Transverse colon (tissue), 4 donors: ENCODE measurements at places on chromosomes 6 and 20.

- DNase-seq: peak; percentile 23
These were observed 527 bp downstream of the TOMM34 start for GRCh38 chr20:44959638-44960102.

DNA sequence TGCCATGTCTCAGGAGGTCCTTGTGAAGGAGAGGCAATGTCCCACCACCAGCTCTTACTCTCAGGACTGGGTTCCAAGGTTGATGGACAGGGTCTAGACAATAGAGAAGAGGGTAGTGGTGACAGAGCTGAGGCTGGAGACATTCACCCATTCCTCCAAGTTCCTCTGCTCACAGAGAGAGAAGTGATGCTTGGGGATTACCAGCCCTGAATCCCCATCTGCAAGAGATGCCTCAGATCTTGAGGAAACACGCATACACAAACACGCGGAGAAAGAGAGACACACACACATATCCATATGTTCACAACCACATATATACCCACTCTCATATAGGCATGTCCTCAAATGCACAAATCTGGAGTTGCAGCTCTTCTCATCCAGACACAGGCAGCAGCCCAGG is 15.2 kb upstream of the CD83 start:
- DNase-seq: no peak

DNA sequence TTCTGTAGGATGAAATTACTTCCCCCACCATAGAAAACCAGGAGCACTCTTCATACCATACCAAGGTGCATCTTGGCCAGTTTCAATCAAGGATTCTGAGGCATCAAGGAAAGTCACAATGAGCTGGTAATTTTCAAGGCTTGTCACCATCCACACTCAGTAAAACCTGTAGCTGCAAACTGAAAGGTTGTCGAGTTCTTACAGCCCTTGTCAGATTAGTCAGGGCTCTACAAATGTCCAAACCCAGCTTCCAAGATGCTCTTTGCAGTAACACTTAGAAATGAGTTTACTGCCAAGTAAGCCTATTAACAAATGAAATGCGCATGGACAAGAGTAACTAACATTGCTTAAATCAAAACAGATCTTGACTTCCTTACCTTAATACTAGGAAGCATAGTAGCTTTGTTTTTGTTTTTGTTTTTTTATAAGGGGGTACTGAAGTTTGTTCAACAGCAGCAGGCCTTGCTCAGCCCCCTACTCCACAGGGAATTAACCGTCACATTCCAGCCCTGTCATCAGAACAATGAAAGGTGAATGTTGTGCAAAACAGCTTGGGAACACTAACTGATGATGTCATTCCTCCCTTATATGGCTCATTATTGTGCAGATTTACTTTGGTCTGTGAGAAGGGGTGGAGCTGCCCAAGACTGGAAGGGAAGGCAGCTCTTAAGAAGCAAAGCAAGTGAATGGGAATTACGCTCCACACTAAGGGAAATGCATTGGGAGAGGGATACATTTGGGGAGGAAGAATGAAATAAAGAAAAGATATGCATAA is 49.9 kb upstream of the TMEM30A start:
- DNase-seq: no peak

GRCh38 chr6:43575105-43575771 is 600 bp downstream of the XPO5 start:
- peak; percentile 36 for DNase-seq

- no peak for DNase-seq
These were observed 3.4 kb upstream of the MICAL1 start for GRCh38 chr6:109458774-109459531.

DNA sequence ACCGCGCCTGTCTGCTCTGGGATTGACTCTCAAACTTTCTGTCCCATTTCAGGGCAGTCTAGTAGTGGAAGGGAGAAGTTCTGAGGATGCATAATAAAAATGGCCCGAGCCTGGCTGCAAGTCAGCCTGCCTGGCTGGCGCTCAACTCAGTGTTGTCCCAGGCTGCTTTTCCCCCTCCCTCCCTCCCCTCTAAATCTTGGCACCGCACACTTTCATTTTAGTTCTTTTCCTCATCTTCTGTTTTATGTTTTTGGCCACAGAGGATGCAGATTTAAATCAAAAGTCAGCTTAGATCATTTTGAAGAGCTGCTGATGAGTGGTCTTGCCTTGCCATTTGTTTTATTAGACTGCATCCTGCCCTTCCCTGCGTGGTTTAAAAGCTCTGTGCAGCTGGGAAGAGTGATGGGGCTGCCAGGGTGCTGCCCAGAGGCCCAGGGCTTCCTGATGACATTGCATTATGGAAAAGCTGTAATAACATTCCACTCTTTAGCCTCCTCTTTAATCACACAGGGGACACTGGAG is 6.5 kb upstream of the UQCC2 start:
- no peak for DNase-seq
